ENCODE measurements at places on chromosomes 7 and 10.

- no peak for DNase-seq
Observed at GRCh38 chr10:117885206-117885829, 161.4 kb downstream of the RAB11FIP2 start.

DNA sequence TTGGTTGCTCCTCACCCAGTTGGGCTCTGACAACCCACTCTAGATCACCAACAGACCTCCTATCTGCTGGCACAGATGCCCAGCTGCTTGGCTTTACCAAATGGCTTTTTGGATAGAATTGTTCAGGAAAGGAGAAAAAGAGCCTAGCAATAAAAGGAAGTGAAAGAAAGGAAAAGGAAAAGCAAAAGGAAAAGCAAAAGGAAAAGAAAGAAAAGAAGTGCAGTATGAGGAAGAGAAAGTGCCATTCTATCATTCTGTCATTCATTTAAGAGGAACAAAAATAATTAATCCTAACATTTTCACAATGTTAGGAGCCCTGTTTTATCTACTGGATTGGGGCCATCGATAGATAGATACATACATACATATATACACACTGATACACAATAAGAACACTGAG lies 353.6 kb downstream of the THSD7A start:
- DNase-seq: no peak

GRCh38 chr7:39971924-39972323 lies 21.9 kb downstream of the CDK13 start:
- no peak for DNase-seq

- DNase-seq: no peak
Observed at GRCh38 chr7:34875481-34875880, 161.8 kb downstream of the DPY19L1 start.

DNA sequence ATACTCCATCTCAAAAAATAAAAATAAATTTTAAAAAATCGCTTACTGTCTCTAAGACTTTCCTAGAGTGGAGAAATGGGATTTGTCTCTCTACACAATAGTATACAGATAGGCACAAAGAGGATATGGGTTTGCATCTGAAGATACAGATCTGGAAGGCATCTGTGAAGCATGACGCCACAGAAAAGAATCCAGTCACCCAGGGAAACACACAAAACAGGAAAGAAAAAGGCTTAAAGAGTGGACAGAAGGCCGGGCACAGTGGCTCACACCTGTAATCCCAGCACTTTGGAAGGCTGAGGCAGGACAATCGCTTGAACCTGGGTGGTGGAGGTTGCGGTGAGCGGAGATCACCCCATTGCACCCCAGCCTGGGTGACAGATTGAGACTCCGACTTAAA lies 61.3 kb downstream of the SKIDA1 start:
- DNase-seq: no peak

DNA sequence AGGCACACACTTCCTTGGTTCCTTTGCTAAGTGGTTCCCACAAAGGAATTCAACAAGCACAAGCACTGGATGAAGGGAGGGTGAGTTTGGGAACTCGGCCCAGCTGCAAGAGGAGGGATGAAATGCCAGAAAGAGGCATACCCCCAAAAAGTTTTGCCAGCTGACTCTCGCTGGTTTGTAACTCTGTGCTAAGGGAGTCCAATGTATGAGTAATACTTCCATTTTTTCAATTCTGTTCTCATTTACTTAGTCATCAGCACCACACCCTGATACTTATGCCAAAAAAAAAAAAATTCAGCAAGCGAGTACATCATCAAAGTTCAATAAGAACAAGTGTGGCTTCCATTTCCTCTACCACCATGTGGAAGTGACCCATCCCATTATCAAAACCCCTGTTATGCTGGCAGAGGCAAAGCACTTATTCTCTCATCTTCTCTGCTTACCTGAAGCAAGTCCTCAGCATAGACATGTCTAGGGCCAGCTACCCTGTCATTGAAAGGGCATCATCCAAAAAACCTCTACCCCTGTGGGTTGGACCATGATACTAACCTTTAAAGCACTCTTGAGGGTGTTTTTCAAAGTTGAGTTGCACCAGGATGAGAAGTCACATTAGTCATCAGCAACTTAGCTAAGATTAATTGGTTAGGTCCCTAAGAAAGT lies 6.9 kb upstream of the HYCC1 start:
- DNase-seq: no peak

GRCh38 chr10:46218921-46219320 lies 67.9 kb upstream of the ANTXRL start:
- no peak for DNase-seq

GRCh38 chr10:97378933-97379921 lies 21.9 kb downstream of the RRP12 start:
- no peak for DNase-seq

DNA sequence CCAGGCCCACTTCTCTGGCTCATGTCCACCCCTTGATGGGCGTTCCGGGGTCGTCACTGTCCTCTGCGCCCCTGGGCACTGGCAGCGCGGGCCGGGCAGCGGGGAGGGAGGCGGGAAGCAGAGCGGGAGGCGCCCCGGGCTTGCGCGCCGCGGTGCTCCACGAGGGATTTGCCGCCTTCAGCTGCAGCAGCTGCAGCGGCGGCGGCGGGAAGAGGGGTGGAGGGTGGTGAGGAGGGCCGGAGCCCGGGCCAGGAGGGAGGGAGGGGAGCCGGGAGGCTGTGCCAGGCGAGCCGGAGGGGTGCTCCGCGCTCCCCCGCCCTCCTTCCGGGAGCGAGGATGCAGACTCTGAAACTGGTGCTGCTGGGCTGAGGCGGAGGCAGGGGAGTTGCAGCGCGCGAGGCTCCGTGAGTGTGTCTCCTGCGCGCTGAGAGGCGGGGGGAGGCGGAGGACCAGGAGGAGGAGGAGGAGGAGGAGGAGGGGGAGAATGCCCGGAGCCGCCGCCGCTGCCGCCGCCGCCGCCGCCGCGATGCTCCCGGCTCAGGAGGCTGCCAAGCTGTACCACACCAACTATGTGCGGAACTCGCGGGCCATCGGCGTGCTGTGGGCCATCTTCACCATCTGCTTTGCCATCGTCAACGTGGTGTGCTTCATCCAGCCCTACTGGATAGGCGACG lies at the start of gene LHFPL3:
LHFPL3 (plus strand) TSS at position 308 of the 674 bp plus-strand sequence.
- peak; percentile 21 for DNase-seq

DNA sequence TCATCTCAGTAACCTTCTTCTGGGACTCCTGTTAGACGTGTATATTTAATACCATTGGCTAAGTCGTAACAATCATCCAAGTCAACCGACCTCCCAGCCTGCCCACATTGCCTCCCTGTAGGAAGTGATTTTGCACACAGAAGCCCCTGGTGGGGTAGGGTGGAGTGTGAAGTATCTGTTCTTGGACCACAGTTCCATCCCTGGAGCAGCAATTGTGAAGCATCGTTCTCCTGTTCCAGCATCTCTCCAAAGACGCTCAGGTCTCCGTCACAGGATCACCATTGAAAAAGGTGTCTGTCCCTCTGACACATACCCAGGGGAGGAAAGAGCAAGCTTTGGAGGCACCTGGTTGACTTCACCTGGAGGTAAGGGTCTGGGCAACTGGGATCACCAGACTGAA lies 72.9 kb downstream of the CCDC3 start:
- DNase-seq: no peak

- DNase-seq: no peak
Observed at GRCh38 chr10:24642921-24643678, 80.6 kb downstream of the ARHGAP21 start.

DNA sequence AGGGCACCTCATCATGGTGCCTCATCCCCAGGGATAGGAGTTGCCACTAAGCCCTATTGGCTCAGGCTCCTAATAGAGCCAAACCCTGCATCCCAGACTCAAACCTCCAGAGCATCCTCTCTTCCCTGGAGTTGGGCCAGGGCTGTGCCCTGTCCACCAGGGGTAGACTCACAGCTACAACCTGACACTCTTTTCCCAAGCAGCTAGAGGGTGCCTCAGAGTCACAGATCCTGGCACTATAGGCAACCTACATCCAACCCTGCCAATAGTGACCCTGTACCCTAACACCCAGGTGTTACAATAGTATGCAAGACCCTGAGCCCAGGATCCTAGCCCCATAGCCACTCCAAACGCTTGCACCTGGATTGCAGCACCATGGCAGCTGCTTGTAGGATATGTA lies 64.0 kb upstream of the PLA2G12B start:
- no peak for DNase-seq

DNA sequence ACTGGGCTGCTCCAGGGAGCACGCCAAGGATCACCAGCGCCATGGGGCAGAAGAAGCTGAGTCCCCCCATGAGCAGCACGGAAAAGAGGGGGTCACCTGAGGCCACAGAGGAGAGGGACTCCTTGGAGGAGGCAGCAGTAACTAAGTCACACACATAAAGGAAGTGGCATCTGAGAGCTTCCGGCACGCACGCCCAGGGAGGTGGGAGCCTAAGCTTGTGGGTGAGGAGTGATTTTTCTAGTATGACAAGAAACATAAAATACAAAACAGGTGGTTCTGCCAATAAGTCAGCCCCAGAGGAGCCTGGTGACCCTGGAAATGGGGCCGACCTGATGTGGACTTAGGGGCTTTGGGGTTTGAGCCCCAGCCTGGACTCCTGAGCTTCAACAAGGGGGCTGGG lies 60.8 kb downstream of the CARD11 start:
- no peak for DNase-seq
